Activated CD4-positive, alpha-beta T cell treated with anti-CD3 and anti-CD28 coated beads, Interleukin-2, Interleukin-4, amounts not matched to agents 100 ng/mL and 50 ng/mL, durations not matched to agents 16 hours and 8 hours (primary cell): ENCODE measurements at places on chromosomes 6 and 20.

DNA sequence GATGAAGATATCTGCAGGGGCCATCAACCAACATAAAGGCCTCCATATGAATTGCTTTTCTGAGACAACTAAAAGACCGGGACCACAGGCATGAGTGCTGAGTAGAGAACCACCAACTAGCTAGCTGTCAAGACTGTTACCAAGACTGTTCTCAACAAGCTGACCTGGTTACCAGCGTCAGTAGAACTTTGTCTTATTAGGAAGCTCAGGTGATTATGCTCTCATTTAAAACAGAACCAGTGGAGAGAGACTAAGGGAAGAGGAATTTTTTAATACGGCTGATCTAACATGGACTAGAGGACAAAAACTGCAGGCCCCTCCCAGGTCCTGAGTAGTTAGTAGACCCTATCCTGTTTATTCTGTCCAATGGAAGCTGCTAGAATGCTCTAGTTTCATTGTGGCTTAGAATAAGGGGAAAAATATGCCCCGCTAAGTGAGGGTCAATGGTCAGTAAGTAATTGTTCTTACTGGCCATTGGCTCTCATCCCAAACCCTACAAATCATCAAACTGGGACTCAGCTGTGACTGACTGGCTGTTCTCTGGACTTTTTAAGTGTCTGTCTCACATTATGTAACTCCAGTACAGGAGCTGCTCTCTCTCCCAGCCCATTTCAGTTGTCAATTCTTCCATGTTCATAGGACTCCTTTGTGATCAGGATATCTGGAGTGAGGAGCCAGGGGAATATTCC lies 3.8 kb upstream of the DYNLRB1 start:
- no peak for DNase-seq

DNA sequence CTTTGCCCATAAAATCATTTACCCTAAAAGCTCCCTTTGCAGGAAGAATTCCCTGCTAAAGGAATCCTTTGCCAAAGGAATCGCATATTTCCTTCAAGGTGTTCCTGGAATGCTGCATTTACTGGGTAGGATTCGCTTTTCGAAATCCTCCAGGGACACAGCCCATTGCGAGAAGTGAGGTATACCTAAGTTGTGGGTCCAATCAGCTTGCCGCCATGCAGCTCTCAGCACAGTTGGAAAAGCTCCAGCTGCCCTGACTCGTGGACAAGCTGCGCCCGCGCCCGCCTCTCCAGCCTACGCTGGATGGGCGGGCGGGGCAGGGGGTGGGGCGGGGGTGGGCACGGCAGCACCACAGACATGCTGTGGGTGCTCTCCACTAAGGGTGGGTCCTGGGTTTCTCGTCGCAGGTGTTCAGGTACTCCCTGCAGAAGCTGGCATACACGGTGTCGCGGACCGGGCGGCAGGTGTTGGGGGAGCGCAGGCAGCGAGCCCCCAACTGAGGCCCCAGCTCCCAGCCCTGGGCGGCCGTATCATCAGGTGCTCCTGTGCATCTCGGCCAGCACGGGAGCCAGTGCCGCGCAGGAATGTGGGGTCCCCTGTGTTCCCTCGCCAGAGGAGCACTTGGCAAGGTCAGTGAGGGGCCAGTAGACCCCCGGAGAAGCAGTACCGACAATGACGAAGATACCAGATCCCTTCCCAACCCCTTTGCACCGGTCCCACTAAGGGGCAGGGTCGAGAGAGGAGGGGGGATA lies 1.4 kb downstream of the NNAT start:
- DNase-seq = no peak

- DNase-seq = no peak
Measured at GRCh38 chr20:46624946-46625345, 26.3 kb downstream of the SLC13A3 start.

DNA sequence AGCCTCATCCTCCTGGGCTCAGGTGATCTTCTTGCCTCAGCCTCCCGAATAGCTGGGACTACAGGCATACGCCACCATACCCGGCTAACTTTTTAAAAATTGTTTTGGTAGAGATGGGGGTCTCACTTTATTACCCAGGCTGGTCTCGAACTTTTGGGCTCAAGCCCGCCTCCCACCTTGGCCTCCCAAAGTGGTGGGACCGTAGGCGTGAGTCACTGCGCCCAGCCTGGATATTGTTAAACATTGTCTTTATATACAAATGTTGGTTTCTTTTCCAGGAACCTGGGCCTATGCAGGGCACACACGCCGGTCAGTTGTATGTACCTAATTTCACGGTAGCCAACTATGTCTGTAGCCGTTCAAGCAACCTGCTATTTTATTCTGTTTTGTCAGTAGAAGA lies 60.1 kb downstream of the SYNJ2 start:
- DNase-seq = no peak

GRCh38 chr6:170575250-170575649 lies 9.2 kb downstream of the PDCD2 start:
- DNase-seq = no peak

DNA sequence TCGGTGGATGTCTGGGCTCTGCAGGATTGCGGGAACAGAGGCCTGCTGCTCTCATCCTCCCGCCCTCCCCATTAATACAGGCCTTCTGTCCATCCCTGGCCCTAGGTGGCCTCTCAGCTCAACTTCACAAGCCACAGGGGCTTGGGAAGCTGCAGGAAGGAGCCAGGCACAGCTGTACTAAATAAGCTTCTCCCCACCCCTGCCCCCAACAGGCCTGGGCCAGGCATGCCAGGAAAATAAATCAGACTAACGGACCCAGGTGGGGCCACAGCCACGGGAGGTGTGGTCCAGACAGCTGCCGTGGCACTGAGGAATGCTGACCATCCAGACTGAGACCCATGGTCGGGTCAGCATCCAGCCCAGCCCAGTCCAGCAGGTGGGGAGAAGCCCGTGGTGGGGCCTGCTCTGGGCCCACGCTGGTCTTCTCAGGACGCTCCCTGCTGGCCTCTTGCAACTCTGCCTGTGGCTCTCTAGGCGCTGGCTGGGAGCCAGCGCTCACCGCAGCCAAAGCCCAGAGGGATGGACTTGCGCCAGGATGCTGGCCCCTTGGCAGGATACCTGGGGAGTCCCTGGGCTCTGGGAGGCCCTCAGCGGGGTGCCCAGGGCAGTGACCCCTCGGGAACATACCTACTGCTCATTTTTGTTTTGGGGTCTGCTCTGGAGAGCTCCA lies 8.6 kb upstream of the YTHDF1 start:
- DNase-seq = no peak

- peak; percentile 51 for DNase-seq
Measured at GRCh38 chr6:119347466-119348095, 2.0 kb downstream of the MAN1A1 start.

DNA sequence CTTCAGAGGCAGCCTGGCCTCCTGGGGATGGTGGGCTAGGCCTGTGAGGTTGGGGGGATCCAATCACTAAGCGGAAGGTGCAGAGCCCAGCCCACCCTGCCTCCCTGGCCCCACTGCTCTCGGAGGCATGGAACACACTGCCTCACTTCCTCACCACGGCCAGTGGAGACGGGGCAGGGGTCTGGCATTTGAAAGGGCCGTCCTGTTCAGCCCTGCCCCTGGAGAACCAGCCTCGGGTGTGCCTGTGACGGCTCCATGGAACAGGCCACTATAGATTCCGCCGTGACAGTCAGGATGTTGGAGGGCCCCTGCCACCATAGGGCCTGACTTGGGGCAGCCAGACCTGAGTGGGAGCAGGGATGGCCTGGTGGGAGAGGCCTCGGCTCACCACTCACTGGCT lies 110.2 kb downstream of the DACT2 start:
- no peak for DNase-seq

DNA sequence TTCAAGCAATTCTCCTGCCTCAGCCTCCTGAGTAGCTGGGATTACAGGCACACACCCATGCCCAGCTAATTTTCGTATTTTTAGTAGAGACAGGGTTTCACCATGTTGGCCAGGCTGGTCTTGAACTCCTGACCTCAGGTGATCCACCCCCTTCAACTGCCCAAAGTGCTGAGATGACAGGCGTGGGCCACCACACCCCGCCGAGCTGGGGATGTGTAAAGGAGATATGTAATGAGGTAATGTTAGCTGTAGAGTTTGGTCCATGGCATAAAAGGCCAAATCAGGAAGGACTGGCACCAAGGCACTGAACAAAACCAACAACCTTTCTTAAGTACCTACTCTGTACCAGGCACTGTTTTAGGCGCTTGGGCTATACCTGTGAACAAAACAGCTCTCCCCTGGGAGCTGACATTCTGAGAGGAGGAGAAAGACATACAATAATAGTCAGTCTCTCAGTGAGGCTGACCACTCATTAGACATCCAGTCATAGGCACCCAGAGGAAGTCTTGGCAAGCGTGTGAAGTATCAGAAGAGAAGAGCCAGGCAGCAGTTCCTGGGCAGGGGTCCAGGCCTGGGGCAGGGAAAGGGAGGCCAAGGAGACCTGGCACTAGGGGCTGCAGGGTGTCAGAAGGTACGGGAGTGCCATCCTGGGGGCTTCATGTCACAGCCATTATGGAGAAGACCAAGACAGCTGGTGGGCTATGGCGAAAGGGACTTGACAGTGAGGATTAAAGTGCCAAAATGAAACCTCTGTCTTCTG lies 164.8 kb upstream of the DTNBP1 start:
- DNase-seq = no peak

DNA sequence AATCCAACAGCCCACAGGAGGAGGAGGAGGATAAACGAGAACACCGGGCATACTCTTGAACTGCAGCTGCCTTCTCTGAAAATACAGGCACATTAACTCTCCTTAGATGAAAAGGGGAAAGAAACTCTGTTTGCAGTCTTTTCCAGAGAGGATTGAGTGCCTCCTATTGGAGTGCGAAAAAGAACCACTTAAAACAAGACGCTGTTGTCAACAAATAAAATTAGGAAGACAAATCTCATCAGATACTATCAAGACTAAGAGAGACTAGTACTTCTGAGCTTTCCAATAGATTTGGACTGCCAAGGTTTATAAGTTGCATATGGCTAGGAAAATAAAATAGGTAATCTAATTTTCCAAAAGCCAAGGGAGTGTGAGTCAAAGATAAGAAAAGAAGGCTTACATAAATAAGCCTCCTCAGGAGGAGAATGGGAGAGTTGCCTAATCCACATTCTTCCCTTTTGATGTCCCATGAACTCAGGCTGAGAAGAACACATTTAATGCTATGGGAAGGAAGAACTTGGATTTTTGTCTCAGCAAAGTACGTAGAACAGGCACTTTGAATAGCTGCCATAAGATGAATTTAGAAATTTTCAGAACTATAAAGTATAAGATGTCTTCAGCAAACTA lies 154.7 kb downstream of the ARHGAP18 start:
- no peak for DNase-seq

DNA sequence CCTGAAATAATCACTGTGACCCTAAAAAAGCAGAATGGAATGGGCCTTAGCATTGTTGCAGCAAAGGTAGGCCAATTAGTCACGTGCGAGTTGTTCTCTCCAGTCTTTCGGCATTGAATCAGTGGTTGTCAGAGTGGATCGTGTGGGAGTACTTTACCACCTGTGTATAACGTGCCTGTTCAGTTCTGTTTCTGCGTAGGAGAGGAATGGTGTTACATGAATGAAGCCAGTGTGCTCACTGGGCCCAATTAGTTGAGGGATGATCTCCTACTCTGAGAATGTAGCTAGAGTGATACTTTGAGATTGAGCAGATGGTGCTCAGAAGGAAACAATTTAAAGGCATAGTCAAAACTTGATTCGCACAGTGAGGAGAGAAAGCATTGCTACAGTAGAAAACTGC lies 72.4 kb upstream of the KIF25 start:
- DNase-seq = no peak

DNA sequence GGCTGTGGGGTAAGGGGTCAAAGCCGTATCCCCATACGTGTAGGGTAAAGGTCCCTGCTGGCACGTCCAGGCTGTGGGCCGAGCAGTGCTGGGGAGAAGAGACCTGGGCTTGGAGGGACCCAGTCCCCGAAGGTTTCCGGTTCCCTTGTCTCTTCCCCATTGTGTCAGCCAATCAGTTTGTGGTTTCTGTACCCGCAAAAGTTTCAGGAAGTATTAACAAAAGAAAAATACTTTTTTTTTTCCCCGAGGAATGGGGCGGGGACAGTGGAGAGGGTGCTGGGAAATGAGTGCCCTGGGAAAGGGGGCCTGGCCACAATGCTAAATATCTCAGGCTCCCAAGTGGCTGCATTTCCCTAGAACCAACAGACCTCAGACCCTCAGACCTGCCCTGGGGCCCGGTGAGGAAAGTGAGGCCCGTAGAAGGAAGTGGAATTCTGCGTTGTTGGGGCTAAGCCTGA lies 15.2 kb upstream of the AMD1 start:
- DNase-seq = no peak

DNA sequence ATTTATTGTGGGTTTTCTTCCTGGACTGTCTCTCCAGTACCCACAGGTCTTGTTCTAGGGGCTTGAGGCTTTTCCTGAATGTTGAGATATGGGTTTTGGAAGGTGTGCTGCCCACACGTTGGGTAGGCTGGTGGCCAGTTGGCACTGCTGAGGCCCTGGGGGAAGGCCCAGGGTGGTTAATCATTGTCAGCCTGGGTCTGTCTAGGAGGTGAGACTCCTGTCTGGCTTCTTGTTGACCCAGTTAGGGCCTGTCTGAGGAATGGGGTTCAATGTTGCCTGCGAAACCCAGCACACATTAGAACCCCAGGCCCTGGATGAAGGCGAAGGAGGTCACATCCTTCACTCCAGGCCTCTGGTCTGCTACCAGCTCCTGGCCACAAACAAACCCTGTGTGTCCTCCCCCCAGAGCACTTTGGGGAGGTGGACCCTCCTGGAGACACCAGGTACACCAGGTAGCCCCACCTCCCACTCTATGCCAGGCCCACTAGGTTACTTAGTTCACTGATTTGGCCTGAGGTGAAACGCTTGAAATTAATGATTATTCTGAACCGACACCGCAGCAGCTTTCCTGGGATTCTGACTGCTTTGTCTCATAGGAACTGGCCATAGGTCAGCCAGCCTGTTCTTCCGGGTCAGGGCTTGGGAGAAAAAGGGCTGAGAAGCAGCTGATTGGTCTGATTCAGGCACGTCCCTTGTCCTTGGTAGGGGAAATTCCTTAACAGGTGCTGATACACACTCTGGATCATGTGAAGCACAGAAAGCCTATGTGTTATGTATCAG lies 15.2 kb downstream of the DNMT3B start:
- no peak for DNase-seq

GRCh38 chr6:113629975-113630737 lies 227.0 kb upstream of the MARCKS start:
- peak; percentile 38 for DNase-seq

- DNase-seq = no peak
Measured at GRCh38 chr6:160387916-160388643, 39.9 kb downstream of the SLC22A3 start.

- DNase-seq = no peak
Measured at GRCh38 chr6:170294813-170295509, 4.1 kb upstream of the DLL1 start.

- DNase-seq = peak; percentile 70
Measured at GRCh38 chr6:89610149-89610642, 28.4 kb downstream of the LYRM2 start.

DNA sequence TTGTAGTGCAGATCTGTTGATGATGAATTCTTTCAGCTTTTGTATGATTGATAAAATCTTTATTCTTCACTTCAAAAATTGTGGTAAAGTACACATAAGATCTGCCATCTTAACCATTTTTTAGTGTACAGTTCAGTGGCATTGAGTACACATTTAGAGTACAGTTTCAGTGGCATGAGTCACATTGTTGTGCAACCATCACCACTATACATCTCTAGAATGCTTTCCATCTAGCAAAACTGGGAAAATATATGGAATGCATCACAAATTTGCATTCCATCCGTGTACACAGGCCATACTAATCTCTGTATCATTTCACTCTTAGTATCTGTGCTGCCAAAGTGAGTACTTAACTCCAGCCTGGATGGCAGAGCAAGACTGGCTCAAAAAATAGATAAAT lies 28.7 kb downstream of the SIRPD start:
- DNase-seq = no peak

GRCh38 chr6:160036331-160036695 lies 67.4 kb downstream of the IGF2R start:
- no peak for DNase-seq
